NCI-H1436 treated with DMSO at 0.1 percent for 48 hours (cell line): ENCODE measurements at places on chromosomes 11 and 22.

DNA sequence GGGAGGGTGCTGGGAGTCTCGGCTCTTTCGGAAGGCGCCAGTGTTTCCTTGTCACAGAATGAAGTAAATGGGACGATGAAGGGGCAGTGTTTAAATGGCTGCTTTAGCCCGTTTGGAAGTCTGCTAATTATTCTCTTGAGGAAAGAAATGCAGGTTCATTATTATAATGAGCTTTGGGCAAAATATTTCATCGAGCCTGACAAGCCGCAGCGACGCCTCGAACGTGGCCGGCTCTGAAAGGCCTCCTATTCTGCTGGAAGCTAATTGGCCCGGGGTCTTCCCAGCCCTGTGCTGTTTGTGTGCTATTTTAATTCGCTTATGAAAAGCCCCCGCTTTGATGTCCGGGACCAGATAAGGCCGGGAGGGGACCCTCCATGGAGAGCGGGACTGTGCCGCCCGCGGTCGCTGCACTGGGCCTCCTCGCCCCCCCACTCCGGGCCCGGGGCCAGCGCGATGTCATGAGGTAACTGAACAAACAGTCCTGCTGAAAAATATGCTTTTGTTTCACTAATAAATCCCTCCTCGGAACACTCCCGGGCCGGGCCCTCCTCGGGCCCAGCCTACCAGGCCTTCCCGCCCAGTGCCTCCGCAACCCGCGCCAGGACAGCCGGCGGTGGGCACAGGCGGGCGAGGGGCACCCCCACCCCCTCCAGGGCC, 78.4 kb downstream of the CDKN1C start:
- DNase-seq = no peak

GRCh38 chr11:68275721-68276507, 4.1 kb upstream of the C11orf24 start:
- DNase-seq = no peak

- no peak for DNase-seq
Measured at GRCh38 chr11:112000703-112001102, 24.5 kb upstream of the DLAT start.

DNA sequence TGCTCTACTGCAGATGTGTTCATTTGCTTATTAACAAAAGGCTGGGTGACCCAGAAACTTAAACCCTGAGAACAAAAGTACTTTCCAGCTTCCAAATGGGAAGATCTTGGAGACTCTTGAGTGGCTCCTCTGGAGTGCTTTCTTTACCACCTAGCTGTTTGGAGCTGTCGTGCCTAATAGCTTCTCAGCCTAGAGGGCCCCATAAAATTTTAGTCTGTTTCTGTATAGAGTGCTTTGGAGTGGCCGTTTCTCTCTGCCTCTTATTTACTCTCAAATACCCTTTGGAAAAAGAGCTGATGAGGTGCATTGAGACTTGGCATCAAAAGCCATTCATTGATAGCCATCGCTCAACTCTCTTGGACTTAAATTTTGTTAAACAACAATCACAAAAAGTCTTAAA, 50.7 kb downstream of the ZNRF3 start:
- no peak for DNase-seq

DNA sequence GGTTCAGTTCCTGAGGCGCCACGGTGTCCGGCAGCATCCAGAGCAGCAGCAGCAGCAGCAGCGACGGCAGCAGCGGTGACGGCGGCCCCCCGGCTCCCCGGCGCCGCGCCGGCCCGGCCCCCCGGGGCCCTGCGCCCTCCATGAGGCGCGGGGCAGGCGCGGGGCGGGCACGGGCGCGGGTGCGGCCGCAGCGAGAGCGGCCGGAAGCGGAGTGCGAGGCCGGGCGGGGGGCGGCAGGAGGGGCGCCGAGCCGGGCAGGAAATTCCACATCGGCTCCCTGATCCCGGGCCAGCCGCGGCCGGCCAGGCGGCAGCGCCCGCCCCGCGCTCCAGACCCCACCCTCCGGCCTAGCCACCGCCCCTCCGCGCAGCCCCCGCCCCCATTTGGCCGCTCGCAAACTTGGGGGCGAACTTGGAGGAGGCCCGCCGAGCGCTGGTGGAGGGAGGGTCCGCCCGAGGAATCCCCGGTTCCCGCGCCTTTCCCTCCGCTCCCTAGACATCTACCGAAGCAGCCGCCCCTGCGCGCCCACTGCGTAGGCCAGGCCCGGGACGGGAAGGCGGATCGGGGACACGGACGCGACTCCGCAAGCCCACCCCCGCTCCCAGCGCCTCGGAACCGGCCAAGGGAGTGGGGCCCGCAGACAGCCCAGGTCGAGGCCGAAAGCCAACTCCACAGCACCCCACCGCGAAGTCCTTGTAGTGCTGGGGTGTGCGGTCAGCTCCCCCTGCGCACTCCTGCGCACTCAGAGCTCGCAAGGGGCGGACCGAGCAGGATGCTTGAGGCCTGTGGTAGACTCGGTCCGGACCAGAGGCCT, at the start of gene SCARF2:
TSS of gene SCARF2 (minus strand) at position 213 of the 814 bp plus-strand sequence. CDS start at position 142, 71 bp downstream.
- DNase-seq = no peak

DNA sequence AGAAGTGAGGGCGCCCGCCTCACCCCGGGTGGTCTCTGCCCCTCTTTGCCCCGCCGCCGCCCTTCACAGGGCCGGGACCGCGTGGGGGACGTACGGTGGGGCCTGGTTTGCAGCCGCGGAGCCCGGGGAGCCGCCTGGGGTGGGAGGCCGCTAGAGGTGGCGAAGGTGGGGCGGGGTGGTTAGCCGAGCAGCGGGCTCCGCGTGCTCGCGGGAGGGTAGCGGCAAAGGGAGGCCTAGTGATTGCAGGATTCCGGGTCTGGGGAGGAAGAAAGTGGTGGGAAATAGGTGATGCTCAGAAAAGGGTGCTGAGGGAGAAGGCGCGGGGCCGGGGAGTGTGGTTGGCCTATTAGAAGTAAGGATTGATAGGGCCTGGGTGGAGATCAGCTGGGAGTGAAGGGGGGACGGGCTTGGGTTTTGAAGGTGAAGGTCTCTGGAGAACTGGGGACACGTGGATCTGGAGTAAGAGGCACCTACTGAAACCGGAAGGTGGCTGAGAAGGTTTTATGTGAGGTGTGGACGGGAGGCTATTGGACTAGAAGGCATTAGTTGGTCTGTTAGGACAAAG, 571 bp downstream of the FAR1 start:
- no peak for DNase-seq

DNA sequence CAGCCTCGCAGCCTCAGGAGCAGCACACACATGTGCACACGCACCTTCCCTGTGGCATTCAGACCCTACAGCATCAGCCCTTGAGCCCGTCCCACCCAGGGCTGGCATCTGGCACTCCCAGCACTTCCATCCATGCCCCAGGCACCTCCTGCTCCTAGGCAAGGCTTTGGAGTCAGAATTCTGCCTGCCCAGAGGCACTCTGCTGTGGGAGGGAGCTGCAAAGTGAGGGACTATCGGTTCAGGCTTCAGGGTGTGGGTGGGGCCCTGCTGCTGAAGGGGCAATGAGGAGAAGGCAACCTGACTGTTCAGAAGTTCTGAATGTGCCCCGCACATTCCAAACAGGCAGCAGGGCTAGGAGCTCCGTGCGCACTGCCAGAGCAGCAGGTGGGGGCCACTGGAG, 39.7 kb downstream of the NECTIN1 start:
- DNase-seq = no peak

GRCh38 chr11:70633610-70634009, 235.3 kb downstream of the CTTN start:
- DNase-seq = no peak

GRCh38 chr11:68652683-68653156, 31.6 kb upstream of the GAL start:
- DNase-seq = no peak

- DNase-seq = no peak
Measured at GRCh38 chr11:12286606-12287005, 90.8 kb upstream of the PARVA start.

DNA sequence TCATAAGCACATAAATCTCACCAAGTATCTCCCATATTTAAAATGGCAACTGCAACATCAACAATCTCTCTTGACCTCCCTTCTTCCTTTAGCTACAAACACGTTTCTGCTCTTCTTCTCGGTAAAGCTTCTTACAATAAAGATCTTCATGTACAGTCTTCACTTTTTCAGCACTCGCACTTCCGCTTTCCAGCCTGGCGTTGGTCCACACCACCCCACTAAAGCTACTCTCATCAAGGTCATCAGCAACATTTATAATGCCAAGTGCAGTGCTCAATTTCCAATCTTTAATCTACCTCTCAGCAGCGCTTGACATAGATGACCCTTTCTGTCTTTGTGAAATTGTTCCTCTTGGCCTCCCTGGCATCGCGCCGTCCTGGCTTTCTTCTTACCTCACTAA, 33.6 kb downstream of the NTM start:
- DNase-seq = no peak

DNA sequence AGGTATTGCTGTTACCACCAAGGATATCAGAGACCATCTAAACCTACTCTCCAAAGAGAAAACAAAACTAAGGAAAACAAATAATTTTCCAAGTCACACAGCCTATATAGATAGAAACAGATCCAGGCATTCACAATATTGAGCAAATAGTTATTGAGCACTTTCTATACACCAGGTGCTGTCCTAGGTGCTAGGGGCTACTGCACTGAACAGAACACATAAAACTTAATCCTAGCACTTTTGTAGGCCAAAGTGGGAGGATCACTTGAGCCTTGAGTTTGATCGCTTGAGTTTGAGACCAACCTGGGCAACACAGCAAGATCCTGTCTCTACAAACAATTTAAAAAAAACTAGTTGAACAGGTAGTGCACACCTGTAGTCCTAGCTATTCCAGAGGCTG, 44.6 kb downstream of the SERGEF start:
- DNase-seq = no peak

- no peak for DNase-seq
Measured at GRCh38 chr22:42365942-42366695, 66.1 kb downstream of the NFAM1 start.

DNA sequence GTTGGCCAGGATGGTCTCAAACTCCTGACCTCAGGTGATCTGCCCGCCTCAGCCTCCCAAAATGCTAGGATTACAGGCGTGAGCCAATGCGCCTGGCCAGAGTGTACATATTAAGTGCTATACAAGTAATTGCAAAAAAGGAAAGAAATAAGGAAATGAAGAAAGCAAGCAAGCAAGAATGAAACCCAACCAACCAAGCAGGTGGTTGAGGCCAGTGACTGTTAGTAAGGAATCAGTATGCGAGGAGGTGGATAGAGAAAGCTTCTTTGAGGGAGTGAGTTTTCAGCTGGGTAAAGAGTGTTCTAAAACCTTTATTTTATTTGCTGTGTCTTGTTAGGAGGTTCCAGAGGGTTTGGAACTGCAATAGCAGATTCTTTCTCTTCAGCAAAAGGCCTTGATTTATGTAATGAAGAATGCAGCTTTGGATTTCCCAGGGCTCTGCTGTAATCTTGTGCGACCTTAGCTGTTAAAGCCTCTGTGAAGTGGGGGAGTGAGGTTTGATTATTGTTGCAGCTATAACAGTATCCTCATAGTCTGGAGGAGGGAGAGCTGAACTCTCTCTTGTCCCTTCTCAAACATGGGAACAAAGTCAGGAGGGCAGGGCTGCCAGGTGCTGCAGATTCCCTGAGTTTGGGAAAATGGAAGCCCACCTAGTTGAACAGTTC, 5.7 kb downstream of the AMPD3 start:
- no peak for DNase-seq

GRCh38 chr11:79227767-79228755, 212.8 kb downstream of the TENM4 start:
- no peak for DNase-seq

DNA sequence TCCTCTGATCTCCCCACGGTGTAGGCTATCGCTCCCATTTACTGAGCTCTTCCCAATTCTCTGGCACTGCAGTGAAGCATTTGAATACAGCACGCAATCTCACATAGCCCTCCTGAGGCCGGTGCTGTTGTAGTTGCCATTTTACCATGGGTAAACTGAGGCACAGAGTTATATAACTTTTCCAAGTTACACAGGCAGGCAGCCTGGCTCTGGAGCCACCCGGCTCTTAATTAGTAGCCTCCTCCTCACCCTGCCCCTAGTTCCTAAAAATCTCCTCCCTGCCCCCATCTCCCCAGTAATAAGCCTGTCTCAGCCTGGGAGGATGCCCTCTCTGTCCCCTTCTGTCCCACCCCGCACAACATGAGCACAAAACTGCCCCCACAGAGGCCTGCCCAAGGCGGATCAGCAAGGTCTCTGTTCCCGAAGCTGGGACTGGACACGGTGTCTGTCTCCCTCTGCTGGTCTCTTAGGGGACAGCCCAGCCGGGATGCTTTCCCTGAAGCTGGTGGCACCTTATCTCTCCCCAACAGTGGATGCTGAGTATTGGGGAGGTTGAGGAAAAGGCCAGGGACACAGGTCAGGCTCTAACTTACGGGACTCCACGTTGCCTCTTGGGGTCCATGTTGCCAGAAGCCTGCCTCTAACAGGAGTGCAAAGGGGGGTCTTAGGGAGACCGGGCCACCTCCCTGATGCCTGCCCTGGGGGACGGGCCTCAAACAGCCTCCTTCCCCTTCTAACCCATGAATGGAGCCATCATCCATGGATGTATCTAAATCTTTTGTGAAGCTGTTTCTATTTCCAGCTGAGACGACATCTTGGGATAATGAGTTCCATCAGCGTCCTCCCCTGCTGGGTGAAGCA, 9.1 kb upstream of the CLCF1 start:
- no peak for DNase-seq
